Fibroblast of skin of left quadriceps (primary cell): ENCODE measurements at places on chromosomes 1 and 21.
A peak's percentile ranks its signal among the peaks of the same experiment; 100 is the strongest.

DNA sequence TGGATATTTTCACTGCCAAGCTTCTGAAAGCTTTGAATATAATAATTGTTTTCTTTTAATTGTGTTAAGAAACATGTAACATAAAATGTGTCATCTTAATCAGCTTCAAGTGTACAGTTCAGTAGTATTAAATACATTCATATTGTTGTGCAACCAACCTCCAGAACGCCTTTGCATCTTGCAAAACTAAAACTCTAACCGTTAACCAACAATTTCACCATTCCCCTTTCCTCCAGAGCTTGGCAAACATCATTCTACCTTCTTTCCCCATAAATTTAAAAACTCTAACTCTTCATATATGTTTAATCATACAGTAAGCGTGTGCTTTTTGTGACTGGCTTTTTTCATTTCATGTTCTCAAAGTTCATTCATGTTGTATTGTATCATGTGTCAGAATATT is 2.1 kb downstream of the MNDA start:
- DNase-seq = no peak

GRCh38 chr1:212218911-212219310 is 66.3 kb upstream of the PPP2R5A start:
- peak; percentile 84 for DNase-seq

GRCh38 chr1:84379917-84380180 is 18.4 kb upstream of the DNASE2B start:
- DNase-seq = no peak

DNA sequence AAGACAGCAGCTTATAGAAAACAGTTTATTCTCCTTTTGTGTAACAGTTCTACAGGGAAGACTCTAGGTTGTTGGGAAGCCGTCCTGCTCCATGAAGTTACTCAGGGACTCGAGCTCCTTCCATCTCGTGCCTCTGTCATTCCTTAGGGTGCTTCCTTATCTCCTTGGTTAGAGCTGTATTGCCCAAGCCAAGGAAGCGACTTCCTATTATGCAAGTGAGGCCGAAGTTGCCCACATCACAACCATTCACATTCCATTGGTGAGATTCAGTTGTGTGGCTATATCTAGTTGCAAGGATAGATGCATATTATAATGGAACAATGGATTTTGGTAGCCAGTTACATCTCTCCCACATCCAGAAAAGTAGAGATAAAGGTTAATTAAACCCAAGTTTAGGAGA is 9.0 kb downstream of the GSTM5 start:
- DNase-seq = no peak

DNA sequence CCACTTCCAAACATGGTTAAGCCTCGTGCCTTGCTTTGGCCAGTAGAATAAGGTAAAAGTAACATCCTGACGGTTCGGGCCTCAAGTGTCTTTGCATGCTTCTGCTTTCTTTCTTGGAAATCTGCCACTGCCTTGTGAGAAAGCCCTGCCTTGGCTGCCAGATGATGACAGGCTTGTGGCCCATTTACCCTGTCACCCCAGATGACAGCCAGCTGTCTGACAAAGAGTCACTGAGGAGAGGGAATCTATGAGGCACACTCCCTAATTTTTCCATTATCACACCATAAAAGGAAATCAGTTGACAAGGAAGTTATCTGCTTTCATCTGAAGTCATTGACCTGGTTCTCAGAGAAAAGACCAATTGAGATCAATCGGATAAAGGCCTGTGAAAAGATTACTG is 199.8 kb downstream of the USH2A start:
- no peak for DNase-seq

GRCh38 chr1:116006486-116006964 is 30.2 kb downstream of the SLC22A15 start:
- no peak for DNase-seq

DNA sequence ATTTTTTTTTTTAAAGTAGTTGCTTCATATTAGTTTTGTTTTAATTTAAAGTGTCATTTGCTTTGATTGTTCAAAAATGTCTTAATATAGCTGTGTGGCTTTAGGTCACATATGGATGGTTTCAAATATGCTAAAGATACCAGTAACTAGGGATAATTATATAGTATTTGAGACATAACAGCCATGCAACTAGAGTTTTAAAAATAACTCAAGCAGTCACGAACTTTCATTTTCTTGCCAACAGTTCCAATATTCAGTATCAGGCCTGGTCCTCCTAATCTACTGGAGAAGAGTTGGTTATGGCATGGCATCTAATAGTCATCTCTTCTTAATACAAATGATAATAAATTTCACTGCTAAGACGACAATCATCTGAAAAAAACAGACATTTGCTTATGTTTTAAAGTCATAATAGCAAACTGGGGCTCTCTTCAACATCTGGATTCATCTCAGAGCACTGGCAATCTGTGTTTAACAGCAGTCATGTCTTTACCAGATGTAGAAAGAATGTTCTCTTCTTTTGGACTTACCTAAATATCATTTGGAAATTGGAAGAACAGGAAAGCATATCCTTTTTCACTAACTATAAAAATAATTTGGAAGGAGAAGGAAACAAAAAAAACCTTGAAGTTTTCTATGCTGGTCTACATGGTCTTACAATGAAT is 24.1 kb upstream of the A3GALT2 start:
- DNase-seq = no peak

GRCh38 chr1:156392452-156392853 is 23.4 kb downstream of the RHBG start:
- no peak for DNase-seq

- no peak for DNase-seq
These were observed 49.0 kb upstream of the NADK start for GRCh38 chr1:1827089-1827848.

- no peak for DNase-seq
These were observed 33.8 kb downstream of the ADARB1 start for GRCh38 chr21:45108034-45108790.

DNA sequence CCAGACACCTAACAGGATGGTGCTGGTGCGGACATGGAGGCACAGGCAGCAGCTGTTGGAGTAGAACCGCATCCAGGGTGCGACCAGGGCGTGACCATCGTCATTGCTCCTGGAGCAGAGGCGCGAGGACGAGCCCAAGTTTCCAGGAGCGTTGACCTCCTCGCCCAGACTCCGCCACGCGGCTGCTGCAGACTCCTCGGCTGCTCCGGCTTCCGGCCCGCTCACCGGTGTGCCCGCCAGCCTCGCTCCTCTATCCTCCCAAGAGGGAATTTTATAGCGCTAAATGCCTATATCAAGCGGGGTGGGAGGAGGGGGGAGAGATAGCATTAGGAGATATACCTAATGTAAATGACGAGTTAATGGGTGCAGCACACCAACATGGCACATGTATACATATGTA is 5.3 kb upstream of the S100A12 start:
- DNase-seq = no peak

DNA sequence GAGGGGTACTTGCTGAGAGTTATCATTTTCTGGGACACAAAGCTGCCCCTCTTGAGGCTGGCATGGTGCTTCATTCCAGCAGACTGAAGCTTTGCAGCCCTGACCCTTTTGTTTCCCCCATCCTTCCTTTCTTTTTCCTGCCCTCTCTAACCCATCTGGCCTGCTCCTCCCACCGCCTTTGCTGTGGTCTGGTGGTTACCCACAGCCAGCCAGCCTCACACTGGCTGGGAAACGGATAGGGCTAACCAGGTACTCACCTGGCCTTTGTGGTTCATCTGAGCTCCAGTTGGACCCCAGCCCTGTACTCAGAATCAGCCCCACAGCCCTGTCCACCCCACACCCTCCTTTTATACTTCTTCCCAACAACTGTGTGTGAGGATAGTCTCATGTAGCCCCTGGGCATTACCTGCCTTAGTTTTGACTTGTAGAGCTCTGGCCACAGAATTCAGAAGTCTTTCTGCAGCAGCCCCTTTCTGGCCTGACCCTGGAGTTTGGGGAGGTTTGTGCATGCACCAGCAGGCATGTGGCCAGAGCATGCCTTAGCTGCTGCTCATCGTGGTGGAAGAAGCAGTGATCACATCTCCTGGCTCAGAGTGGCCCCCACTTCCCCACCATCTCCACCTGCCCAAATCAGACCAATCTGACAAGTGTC is 138.0 kb downstream of the TRABD2B start:
- no peak for DNase-seq

- peak; percentile 23 for DNase-seq
These were observed 1244.1 kb upstream of the ADGRL4 start for GRCh38 chr1:80250573-80251168.

DNA sequence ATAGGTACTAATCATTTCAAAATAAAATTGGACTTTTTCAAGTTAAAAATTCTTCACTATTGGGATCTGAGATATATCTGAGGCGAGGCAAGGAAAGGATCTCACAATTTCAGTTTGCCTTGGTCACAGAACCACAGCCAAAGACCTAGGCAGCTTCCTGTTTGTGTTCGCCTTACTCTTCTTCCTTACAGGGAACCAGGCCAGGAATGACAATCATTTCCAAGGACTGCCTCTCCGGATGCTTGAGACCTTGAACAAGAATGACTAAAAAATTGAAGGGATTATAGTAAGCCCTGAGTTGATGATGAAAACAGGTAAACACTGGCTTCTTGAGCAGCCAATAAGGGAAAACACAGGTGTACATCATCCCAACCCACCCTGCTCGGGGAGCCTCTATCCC is 35.2 kb upstream of the SERBP1 start:
- no peak for DNase-seq

DNA sequence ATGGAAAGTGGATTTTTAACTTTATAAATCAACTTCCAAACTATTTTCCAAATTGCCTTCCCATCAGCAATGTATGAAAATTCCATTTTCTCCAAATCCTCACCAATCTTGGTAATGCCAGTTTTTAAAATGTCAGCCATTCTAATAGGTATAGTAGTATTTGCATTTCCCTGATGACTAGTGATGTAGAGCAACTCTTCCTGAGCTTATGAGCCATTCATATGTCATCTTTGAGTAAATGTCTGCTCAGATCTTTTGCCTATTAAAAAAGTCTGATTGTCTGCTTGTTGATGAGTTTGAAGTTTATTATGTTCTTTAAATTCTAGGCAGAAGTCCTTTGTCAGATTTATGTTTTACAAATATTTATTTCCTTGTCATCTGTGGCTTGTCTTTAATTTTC is 54.7 kb downstream of the KDM1A start:
- no peak for DNase-seq

- no peak for DNase-seq
These were observed 3.2 kb downstream of the PHLDA3 start for GRCh38 chr1:201465698-201466290.

GRCh38 chr1:217193151-217193550 is 437.7 kb downstream of the GPATCH2 start:
- DNase-seq = no peak

DNA sequence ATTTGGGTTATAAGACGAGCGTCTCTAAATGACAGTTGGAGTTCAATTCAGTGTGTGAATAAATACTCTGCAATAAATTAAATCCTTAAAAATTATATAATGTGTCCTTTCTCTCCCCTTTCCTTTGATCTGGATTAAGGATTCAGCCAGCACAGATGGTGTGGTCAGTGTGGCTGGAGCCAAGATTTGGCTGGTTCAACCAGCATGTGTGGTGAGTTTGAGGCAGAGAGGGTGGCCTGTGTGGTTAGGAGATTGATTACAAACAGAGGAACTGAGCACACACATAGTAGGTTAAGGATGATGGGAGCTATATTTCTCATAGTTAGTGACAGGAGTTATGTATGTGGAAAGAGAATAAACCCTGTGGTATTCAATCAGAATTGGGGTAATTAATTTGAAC is 14.2 kb upstream of the AMIGO1 start:
- no peak for DNase-seq

DNA sequence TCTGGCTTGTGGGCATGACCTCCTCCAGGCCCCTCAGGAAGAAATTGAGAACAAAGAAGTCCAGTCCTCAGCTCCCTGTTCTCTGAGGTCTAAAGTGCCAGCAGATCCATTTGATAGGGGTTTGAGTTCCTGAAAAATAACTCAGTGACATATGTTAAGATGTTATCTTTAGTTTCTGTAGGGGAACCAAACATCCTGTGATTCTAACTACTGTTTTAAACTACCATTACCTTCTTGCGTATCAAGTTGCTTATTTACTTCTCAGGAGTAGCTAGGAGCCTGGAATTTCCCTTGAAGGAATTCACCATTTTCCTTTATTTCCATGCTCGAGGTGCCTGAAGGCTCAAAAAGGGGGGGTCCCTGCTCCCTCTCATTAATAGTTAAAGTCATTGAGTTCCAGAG is 18.8 kb upstream of the LIN9 start:
- DNase-seq = no peak

GRCh38 chr1:47682786-47683350 is 245.0 kb downstream of the FOXD2 start:
- no peak for DNase-seq

DNA sequence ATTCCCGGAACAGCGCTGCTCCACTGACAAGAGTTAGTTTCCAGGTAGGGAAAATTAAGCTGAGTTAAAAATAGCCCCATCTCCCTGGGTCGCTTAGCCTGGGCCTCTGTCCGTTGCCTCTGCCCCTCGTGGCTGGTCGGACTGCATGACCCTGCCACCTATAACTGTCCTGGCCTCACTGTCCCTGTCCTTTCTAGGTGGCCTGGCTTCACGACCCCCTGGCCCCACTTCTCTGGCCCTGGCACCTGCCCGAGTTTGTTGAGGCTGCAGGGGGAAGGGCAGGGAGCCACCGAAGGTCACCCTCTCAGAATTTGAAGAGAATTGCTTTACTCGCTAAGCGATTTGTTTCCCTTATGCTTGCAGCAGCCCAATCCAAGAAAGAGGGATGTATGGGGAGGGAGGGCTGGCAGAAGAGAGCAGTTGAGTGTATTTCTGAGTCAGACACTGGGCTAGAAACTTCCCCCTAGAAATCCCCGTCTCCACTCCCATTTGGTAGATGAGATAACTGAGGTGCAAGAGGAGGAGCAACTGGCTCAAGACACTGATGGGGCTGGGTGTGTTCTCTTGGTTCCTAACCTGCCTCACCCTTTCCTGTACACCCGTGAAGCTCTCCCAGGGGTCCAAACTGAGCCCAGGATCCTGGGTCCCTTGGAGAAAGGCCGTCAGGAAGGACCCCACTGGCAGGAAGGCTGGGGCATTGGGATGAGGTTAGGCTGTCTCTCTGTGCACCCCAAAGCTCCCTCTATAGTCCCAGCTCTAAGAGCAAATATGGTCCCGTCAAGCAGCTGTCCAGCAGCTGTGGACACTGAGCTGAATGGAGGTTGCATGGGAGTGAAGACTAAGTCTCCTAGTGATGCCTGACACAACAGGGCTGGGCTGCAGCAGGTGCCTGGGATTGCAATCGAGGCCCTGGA is 2.9 kb upstream of the EDN2 start:
- no peak for DNase-seq
